Thoracic aorta (tissue), 2 donors: ENCODE measurements at places on chromosomes 7 and 10.

DNA sequence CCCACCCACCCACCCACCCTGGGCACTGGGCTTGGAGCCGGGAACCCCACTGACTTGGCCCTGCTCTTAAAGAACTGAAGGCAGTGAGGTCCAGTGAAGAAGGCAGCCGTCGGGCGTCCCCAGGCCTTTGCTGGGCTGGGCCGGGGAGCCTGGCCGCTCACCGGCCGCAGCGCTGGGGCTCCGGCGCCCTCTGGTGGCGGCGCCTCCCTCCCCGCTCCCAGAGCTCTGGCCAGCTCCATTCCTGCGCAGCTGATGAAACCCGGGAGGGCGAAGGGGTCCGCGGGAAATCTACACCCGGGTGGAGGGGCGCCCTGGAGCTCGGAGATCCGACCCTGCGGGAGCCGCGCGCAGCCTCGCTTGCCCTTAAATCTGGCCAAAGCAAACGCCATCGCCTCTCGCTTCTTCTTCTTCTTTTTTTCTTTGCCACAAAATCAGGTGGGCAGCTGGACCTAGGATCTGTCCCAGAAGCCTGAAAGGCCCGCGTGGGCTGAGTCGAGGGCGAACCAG, 1.7 kb upstream of the CXCL12 start:
- no peak for DNase-seq

- no peak for DNase-seq
Observed at GRCh38 chr7:102189756-102190155, 96.9 kb upstream of the SH2B2 start.

DNA sequence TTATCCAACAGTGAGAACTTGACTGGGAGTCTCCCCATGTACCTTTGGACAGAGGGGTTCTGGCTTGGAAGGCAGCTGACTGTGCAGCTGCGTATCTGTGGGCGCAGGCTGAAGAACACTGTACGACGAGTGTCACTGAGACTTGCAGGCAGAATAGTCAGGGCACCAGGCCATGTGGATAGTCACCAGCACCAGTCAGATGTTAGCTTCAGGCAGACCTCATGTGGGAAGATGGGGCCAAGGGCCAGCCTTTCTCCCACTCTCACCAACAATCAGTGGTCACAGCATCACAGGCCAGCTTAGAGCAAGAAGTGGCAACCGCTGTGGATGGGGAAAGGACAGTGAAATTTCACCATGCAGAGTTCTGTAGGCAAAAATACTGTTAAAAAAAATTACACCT, 43.4 kb upstream of the GJD4 start:
- DNase-seq, result no peak

- DNase-seq, result no peak
Observed at GRCh38 chr10:88617772-88618300, 31.3 kb downstream of the LIPJ start.

DNA sequence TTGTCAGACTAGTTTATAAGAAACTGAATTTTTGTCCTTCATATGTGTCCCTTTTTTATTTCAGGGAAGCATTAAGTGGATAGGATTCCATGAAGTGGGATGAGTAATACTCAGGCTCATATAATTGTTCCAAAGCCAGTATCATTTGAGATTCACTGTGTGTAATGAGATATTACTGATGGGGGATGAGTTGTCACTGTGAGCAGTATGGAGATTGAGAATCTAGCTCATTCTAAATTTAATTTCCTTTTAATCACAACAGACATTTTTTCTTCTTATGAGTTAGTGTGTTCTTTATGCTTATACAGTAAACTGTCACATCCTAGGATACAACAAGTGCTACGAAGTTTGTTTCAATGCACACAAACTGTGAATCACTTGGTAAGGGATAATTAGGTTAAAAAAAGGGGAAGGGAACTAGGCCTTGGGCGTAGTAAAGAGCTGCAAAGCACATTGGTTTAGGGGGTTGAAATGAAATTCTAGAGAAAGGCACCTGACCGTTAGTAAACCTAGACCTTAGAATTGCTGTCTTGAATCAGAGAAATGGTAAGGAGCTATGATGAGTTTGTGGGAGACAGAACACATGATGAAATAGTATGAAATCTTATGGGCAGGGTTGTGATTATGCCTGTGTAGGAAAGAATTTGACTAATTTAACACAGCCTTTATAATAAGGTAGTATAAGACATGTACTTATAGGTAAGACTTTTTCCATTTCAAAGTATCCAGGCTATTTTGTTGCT, 153.4 kb downstream of the MLLT10 start:
- DNase-seq, result no peak

- no peak for DNase-seq
Observed at GRCh38 chr10:11515596-11516430, 95.6 kb downstream of the USP6NL start.

GRCh38 chr10:31017534-31018355, 13.9 kb downstream of the ZNF438 start:
- DNase-seq, result no peak

- DNase-seq, result no peak
Observed at GRCh38 chr7:105599551-105599950, 18.3 kb upstream of the EFCAB10 start.

DNA sequence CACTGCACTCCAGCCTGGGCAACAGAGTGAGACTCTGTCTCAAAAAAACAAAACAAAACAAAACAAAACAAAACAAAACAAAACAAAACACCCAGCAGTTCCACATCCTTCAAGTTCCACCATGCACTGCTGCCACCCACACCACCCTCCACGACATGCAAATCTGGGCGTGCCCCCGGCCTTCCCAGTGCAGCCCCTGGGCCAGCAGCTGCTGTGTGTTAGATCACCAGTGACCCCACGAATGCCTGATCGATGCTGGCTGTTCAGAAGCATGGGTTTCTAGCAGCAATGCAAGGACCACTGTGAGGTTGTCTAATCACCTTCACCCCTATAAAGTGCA, 36.3 kb downstream of the ELFN1 start:
- no peak for DNase-seq

GRCh38 chr10:33498391-33498891, 164.0 kb upstream of the NRP1 start:
- no peak for DNase-seq
